Sigmoid colon (tissue), 7 donors: ENCODE measurements at places on chromosomes 11 and 22. TPM values are rescaled to one million over a fixed set of nuclear protein-coding genes. Genes with fewer than 3 reads are reported as not detected.

The MB gene
- total RNA-seq = 1.9 TPM

The FAM83F gene
- under 0.01 TPM for total RNA-seq

The SLC22A6 gene
- total RNA-seq = not detected

The RBMXL2 gene
- not detected for total RNA-seq

The CTSW gene
- total RNA-seq = 0.82 TPM

The EPS8L2 gene
- total RNA-seq = 15.6 TPM

The SLC6A5 gene
- not detected for total RNA-seq

The ARHGAP20 gene
- total RNA-seq = 4.7 TPM

The SNAP29 gene
- total RNA-seq = 20.0 TPM

The SYCE3 gene
- total RNA-seq = not detected

The A4GALT gene
- 23.5 TPM for total RNA-seq

The MRGPRE gene
- not detected for total RNA-seq

The SCYL1 gene
- 85.9 TPM for total RNA-seq

The INS gene
- not detected for total RNA-seq

The OR4X2 gene
- not detected for total RNA-seq

The GLB1L2 gene
- total RNA-seq = 108 TPM

The TSSK2 gene
- total RNA-seq = not detected

The SEC14L6 gene
- 0.41 TPM for total RNA-seq

The DCDC1 gene
- total RNA-seq = 0.27 TPM

The GTSE1 gene
- 0.36 TPM for total RNA-seq

The SLC22A12 gene
- total RNA-seq = not detected

The MPZL2 gene
- 12.8 TPM for total RNA-seq

The LAMTOR1 gene
- total RNA-seq = 119 TPM

The CNTF gene
- total RNA-seq = 1.8 TPM

The LUZP2 gene
- total RNA-seq = 0.83 TPM

The LGR4 gene
- total RNA-seq = 38.5 TPM

The TEF gene
- 30.3 TPM for total RNA-seq
